ENCODE measurements at places on chromosomes 3 and 15.

- DNase-seq = no peak
Observed at GRCh38 chr3:129238945-129239705, 10.3 kb upstream of the COPG1 start.

DNA sequence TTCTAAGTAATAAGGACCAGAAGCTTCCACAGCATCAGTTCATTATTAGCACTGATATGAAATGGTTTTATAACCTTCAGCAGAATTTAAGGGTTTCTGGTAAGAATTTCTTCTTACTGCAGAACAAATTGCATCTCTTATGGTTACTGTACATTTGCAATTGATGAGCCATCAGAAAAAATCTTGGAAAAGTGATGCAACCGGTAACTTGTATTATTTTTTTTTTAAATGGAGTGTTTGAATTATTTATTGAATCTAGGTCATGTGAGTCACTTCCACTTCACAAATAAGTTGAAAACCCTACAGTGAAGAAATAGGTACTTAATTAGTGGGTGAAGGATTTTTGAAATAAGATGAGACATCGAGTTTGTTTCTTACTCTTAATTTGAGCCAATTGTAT, 786.0 kb downstream of the TUSC7 start:
- DNase-seq = no peak

- DNase-seq = no peak
Observed at GRCh38 chr15:67080900-67081431, 15.6 kb downstream of the SMAD3 start.

DNA sequence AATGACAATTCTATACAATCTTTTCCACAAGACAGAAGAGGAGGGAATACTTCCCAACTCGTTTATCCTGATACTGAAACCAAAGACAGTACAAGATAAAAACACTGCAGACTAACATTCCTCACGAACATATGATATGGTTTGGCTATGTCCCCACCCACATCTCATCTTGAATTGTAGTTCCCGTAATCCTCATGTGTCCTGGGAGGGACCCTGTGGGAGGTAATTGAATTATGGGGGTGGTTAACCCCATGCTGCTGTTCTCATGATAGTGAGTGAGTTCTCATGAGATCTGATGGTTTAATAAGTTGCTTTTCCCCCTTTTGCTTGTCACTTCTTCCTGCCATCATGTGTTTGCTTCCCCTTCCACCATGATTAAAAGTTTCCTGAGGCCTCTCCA, 83.9 kb upstream of the PROK2 start:
- DNase-seq = no peak

DNA sequence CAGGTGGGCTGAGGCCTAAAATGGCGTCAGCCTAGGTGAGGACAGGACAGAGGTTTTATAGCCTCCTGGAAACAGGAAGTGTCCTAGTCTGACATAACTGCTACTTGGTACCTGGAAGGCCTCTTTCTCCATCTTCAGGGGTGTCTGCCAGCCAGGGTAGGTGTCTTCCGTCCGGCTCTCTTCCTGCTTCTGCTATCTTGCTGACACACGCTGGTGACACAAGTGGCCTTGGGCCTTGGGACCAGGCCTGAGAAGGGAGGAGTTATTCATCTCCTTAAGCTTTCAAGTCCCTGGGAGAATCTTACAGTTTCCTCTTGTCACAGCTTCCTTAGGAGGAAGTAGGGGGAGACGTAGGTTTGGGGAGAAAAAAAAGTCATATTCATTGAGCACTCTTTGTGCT, 551.3 kb downstream of the AGBL1 start:
- DNase-seq = no peak

- DNase-seq = no peak
Observed at GRCh38 chr3:68163062-68163461, 508.6 kb upstream of the SUCLG2 start.

- no peak for DNase-seq
Observed at GRCh38 chr3:74621581-74621980, 7.1 kb upstream of the CNTN3 start.

GRCh38 chr3:159859424-159859823, 129.2 kb upstream of the IL12A start:
- no peak for DNase-seq

DNA sequence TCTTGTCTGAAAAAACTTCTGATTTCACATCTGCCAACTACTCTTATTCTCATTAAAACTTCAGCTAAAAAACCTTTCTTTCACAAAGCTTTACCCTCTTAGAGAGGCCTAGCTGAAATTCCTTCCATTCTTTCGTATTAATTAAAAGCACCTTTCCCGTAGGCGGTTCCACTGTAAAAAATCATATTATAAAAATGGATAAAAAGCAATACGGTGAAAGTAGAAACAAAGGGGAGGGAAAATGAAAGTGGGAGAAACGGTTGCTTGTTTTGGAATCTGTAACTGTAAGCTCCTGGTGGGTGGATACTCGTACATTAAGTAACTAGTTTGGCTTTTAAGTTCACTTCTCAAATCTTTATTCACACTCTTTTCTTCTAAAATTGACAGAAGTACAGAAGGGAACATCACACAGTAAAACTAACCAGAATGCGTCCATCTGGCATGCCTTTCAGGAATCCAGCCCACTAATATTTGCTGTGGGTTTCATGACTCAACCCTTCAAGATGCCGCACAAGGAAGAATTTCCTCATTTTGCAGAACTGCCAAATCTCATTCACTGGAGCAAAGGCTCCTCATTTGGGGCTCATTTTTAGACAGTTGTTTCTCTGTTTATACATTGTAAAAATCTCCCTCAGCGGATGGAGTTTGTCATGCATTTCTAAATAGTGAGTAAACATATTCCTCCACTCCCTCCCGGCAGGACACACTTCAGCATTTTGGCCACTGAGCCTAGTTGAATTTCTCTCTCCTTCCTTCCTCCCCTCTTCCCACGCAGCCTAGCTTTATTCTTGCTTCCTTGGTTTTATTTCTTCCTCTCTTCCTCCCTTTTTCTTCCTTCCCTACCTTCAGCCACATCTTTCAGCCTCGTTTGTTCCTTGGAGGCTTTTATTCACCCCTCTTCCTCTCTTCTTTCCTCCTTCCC, 419.5 kb upstream of the NAALADL2 start:
- DNase-seq = no peak

- no peak for DNase-seq
Observed at GRCh38 chr3:137709011-137709601, 55.0 kb upstream of the SOX14 start.

DNA sequence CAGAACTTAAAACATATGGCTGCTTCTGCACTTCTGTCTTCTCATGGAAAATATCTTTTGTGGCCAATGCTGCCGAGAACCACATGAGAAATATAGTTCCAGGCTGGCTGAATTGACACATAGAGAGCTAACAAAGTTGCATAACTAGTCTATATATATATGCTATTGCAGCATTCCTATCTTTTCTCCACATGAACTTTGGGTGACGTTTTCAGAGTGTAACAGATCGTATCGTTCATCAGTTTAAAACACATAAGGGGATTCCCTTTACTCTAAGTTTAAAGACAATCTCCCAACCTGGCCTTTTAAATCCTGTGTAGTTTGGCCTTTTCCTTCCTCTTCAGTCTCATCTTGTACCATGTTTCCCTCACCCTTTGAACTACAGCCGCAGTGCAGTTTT, 394.2 kb upstream of the CBLB start:
- no peak for DNase-seq

DNA sequence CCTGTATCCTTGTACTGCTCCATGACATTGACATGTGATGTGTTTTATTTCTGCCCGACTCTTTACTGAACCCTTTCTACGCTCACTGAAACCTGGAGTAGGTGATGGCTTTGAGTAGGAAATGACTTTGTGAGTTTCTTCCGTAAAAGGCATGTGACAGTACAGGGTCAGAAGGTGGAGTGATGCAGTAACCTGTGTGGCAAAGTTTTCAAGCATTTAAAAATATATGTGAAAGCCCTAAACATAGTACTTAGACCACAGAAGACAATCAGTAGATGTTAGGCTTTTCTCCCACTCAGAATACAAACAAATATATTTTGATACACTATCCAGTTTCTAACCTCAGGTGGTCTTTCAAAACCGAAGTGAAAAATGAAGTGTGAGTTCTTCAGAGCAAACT, 31.3 kb upstream of the SACM1L start:
- no peak for DNase-seq

DNA sequence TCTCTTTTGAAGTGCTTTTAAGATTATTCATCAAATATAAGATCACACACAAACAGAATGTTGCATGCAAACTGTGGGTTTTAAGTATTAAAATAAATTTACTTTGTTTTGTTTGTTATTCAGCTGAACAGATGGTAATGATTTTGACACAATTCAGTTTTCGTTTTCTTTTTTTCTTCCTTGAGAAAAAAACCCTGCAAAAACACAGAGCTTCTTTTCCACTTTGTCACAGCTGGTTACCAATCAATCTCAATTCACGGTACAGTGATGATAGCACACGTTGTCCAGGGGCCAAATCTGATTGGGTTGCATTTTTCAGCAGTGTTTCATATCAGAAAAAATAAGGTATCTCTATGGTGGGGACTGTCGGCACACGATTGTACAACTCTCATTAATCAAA, 473.6 kb downstream of the ROBO2 start:
- DNase-seq = no peak

DNA sequence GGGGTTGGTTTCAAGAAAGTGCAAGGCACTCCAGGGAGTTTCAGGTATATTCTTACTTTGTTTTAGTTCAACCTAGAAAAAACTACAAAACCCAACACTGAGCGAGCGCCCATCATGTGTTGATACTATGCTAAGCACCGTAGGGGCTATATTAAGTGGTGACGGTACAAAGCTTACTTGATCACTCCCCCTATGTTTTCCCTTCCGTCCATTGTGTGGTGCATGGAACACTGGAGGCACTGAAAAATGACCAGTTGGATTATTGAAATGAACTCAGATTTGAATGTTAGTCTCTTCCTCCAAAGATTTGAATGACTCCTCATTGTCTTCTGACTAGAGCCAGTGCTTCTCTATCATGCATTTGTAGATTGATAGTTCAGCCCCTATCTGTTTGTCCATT, 6.6 kb downstream of the MYZAP start:
- DNase-seq = no peak

- no peak for DNase-seq
Observed at GRCh38 chr15:31317421-31318327, 9.0 kb upstream of the KLF13 start.

- no peak for DNase-seq
Observed at GRCh38 chr3:184325715-184326369, 11.4 kb downstream of the EIF4G1 start.

GRCh38 chr3:3615533-3615932, 183.7 kb upstream of the LRRN1 start:
- DNase-seq = no peak

DNA sequence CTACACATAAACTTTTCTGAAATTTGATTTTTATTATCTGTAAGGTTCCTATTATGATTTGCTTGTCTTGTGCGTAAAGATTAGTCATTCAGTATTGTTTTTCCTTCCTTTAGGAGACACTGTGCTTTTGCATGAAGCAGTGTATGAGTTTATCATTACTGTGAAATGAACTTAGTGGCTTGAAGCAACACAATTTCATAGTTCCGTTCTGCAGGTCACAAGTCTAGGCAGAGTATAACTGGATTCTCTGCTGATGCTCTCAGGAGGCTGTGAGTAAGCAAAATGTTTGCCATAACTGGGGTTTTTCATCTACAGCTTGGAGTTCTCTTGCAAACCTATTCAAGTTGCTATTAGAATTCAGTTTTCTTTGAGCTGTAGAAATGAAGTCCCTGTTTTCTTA, 1136.1 kb downstream of the OTOL1 start:
- DNase-seq = no peak

- DNase-seq = no peak
Observed at GRCh38 chr3:15431256-15431837, 3.9 kb downstream of the EAF1 start.

GRCh38 chr3:117645561-117646242, 936.1 kb downstream of the TUSC7 start:
- no peak for DNase-seq

GRCh38 chr15:91793771-91794170, 59.7 kb upstream of the SLCO3A1 start:
- DNase-seq = no peak

DNA sequence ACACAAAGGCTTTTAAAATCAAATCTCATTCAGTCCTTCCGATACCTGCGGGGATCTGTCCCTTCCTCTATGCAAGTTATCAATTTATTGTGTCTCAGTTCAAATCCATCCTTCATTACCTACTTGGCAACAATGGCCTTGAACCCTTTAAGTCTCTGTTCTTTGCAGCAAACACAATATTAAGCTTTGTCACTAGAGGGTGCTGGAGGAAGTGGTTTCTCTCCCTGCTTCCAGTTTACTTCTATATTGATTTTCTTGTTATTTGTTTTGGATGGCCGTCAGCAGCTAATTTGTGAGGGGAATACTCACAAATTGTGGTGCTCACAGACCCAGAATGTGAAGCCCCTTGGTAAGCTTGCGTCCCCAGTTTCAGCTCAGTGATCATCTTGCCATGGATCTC, 278.3 kb downstream of the FGF12 start:
- DNase-seq = no peak

GRCh38 chr15:72227192-72227586, 3.8 kb downstream of the PKM start:
- DNase-seq = no peak

GRCh38 chr3:154571553-154572226, 141.7 kb upstream of the GPR149 start:
- no peak for DNase-seq

- DNase-seq = no peak
Observed at GRCh38 chr15:37740623-37741141, 193.8 kb upstream of the TMCO5A start.

DNA sequence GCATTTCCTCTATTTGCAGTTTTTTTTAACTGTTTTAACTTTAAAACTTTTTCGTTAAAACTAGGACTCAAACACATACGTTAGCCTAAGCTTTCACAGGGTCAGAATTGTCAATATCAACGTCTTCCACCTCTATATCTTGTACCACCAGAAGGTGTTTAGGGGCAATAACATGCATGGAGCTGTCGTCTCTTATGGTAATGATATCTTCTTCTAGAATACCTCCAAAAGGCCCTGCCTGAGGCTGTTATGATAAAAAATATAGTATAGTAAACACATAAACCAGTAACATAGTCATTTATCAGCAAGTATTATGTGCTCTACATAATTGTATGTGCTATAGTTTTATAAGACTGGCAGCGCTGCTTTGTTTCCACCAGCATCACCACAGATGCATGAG, 76.3 kb upstream of the MLF1 start:
- no peak for DNase-seq

- DNase-seq = no peak
Observed at GRCh38 chr3:14392231-14392630, 10.2 kb upstream of the SLC6A6 start.

DNA sequence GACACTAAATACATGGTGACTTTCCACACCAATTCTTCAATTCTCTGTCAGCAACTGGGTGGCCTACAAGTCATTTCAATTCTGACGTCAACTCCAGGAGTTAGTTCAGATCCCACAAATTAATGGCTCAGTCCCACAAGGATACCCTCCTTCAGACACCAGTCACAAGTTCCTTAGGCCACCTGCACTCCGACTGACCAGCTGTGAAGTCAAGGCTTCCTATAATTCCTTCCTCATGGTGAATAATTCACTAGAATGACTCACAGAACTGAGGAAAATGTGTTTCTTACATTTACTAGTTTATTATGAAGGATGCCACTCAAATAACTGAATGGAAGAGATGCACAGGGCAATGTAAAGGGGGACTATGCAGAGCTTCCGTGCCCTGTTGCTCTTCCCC, 6.3 kb upstream of the PIAS1 start:
- DNase-seq = no peak

GRCh38 chr3:72113564-72113963, 328.6 kb upstream of the PROK2 start:
- no peak for DNase-seq
